Activated CD4-positive, alpha-beta T cell treated with anti-CD3 and anti-CD28 coated beads, Interleukin-2, amount 10 ng/mL, durations not matched to agents 7 days and 5 days (primary cell): ENCODE measurements at places on chromosomes 7 and 10. TPM values are rescaled to one million over a fixed set of nuclear protein-coding genes. Genes with fewer than 3 reads are reported as not detected.
A peak's percentile ranks its signal among the peaks of the same experiment; 100 is the strongest.

GRCh38 chr10:117925369-117925768 is 121.4 kb downstream of the RAB11FIP2 start:
- no peak for DNase-seq

DNA sequence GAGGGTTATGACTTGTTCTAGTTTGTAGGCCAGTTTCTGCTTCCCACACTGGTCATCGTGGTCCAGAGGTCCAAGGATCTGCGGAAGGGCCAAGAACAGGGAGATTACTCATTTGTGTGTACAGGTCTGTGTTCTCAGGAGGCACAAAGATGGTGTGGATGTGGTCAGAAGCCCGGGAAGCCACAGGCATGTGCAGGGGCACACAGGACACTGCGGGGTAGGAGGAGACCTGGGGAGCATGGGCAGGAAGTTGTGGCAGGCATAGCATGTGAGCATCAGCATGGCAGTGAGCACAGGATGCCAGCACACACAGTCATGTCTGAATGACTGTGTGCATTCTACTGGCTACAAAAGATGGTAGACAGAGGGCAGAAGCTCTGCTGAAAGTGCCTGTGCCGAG is 445.8 kb downstream of the PLXNA4 start:
- peak; percentile 24 for DNase-seq

GRCh38 chr10:131196176-131196885 is 115.2 kb downstream of the TCERG1L start:
- DNase-seq, result no peak

DNA sequence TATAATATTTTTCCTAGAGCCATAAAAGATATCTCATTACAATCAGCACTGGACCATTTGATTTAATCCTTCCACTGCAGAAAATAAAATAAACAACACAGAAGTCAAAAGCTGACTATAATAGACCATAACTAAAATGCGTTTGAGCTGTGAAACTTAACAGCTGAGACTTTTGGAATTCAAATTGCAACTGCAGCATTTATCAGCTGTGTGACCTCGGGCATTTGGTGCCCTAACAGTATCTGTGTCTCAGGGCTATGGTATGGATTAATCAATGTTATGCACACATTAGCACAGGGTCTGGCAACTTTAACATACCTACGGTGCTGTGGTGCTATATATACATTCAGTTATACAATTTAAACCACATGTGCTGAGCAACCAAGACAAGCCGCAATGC is 160.1 kb downstream of the COL28A1 start:
- no peak for DNase-seq

DNA sequence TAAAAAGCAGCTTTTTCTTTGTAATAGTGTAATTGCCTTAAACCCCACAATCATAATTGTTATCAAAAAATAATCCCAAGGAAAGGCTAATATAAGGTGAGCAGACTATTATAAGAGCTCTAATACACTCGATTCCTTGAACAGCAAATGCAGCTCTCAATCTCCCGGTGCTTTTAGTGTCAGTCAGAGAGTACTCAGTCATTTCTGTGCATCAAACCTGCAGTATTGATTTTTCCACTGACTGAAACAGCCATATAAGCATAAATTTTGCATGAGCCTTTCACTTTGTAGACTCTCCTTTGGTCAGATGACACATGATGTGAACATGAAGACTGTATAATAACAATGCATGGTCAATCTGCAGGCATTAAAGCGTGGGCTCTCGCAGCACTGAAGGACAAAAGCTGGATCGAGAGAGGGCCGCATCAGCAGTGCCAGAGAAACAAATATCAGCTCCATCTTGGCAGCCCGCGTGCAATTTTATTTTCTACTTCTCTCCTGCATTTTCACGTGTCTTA is 272.0 kb downstream of the POU6F2 start:
- DNase-seq, result no peak

DNA sequence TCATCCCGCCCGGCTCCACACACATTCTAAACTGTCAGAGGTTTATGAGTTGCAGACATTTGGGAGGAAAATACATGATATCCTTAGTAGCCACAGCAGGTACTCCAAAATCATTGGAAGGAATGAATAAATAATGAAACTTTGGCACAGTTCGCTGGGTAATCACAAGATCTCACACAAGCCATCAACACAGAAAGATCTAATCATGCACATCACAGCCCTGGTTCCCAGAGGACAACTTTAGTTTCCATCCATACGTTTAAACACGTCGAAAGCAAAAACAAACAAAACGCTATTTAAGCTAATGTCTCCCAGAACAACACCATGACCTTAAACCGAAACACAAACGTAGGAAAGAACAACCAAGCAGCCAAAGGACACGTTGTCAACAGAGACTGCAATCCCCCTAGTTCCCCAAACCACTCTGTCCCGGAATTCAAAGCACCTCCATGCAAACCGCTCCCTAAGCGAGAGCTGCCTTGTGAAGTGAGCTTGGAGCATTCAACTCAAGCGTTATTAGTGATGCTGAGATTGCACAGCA is 12.3 kb downstream of the SVIL start:
- DNase-seq, result no peak

GRCh38 chr7:77370606-77371005 is 45.5 kb downstream of the GSAP start:
- DNase-seq, result no peak

- DNase-seq, result no peak
Observed at GRCh38 chr7:37672926-37673325, 10.6 kb upstream of the GPR141 start.

DNA sequence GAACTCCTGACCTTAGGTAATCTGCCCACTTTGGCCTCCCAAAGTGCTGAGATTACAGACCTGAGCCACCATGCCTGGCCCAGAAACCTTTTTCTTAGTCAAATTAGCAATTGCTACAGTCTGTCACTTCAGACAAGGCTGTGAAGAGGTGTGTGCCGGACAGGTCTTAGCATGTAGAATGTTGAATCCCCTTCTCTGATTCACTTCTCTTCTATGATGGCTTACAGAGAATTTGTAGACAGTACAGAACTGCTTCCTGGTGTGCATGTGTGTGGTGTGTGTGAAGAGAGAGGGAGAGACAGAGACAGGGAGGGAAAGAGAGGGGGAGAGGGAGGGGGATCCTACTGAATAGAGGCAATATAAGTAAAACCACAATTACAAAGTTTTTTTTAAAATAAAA is 150.4 kb downstream of the PARD3 start:
- DNase-seq, result no peak

The MYH16 gene
- not detected for total RNA-seq

The HDAC9 gene
- total RNA-seq, result 0.22 TPM

The LIPN gene
- total RNA-seq, result not detected

The FGFBP3 gene
- total RNA-seq, result 1.5 TPM

The ABI1 gene
- total RNA-seq, result 65.2 TPM

The OR2A1 gene
- 0.17 TPM for total RNA-seq

The PTPRN2 gene
- total RNA-seq, result 2.7 TPM

The TMEM229A gene
- total RNA-seq, result not detected

The POMZP3 gene
- total RNA-seq, result 12.4 TPM

The CPN1 gene
- not detected for total RNA-seq

The SNCG gene
- not detected for total RNA-seq

The ATP6V1F gene
- total RNA-seq, result 143 TPM
